ENCODE measurements at places on chromosomes 2 and 18. TPM values are rescaled to one million over a fixed set of nuclear protein-coding genes. Genes with fewer than 3 reads are reported as not detected.

SRD5A2 gene
- not detected for total RNA-seq

DHRS9 gene
- total RNA-seq, result not detected

MC4R gene
- not detected for total RNA-seq

SIX2 gene
- 0.75 TPM for total RNA-seq

ABHD1 gene
- total RNA-seq, result not detected

FKBP1B gene
- 10.4 TPM for total RNA-seq

STPG4 gene
- 0.53 TPM for total RNA-seq

MTCL1 gene
- total RNA-seq, result 11.9 TPM

GPR75 gene
- 0.79 TPM for total RNA-seq

SMC6 gene
- 17.6 TPM for total RNA-seq

SERPINB4 gene
- not detected for total RNA-seq

YES1 gene
- total RNA-seq, result 91.6 TPM

All from aortic smooth muscle cell (primary cell).